ENCODE measurements at places on chromosomes 4 and X.

GRCh38 chr4:121764702-121765367 lies at the start of gene SMIM43:
Gene SMIM43, minus strand, starts transcription at chr4:121765164. Its CDS starts 59 bp downstream, at chr4:121765105.
- DNase-seq, result no peak

GRCh38 chr4:187903700-187904099 lies 91.9 kb upstream of the ZFP42 start:
- no peak for DNase-seq

GRCh38 chr4:186699881-186700397 lies 23.7 kb downstream of the FAT1 start:
- DNase-seq, result no peak

GRCh38 chr4:17605236-17605635 lies 9.2 kb upstream of the MED28 start:
- no peak for DNase-seq

DNA sequence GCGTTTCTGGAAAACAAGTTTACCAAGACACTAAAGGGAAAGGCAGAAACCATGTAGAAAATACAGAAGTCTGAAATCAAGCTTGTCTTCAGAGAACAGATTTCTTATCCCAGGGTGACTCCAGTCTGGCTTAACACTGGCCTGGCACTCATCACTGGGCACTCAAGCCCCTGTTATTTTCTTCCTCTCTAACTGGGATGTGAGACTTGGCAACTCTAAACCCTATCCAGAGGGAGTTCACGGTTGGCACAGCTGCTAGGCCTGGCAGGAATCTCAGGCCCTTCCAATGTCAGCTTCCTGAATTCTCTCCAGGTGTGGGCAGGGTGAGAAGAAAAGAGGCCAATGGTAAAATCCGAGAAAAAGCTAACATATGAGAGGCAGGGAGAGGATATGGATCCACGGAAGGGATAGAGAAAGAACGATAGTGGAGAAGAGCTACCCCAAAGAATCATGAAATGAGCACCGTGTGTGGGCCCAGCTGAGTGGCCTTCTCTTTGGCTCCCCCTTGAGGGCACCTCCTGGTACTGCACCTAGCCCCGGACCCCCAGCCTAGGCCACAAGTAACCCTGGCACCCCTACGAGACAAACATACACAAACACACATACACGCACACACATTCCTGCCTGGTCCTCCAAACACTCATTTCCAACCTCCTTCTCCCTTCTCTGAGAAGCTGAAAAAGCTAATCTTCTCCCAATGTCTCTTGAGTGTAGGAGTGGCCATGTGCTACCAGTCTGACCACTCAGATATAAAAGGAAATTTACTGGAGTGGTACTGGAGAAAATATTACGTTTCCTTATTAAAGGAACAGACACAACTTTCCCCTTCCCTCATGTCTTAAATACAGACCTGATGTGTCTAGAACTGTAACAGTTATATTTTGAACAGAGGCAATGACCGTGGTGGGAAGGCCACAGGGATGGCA lies 16.6 kb upstream of the PTCHD1 start:
- no peak for DNase-seq

- DNase-seq, result no peak
Measured at GRCh38 chr4:2953496-2953895, 9.7 kb downstream of the NOP14 start.

DNA sequence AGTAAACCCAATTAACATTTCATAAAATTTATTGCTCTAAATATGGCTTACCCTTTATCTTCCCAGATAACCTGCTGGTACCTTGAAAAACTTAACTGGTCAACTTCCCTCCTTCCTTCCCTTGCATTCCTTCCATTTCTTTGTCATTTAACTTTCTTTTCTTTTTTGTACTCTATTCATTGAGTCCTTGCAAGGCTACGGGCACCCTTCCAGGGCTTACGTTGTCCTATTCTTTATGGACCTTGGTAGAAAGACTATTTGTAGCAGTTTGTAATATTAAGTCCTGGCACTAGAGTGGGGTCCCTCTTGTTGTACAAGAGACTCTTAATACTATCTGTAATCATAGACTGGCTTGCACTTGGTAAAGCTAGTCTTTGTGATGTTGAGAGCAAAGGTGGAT lies 8.0 kb upstream of the GATB start:
- no peak for DNase-seq

DNA sequence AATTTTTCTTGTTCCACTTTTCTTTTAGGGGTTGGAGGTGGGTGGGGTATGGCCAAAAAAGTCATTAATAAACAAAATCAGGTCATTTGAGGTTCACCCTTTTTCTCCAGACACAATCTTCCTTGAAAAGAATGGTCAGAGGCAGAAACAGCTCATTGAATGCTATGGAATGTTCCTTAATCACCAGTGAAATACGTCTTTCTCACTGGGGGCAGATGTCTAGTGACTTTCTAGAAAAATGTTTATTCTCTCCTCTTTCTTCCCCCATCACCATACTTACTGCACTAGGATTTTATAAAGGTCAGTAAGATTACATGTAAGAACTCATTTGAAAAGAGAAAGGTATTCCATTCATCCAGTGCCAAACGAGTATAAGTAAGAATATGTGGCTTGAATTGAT lies 44.5 kb downstream of the MGST2 start:
- no peak for DNase-seq

GRCh38 chr4:64670647-64671046 lies 261.4 kb upstream of the TECRL start:
- DNase-seq, result no peak

DNA sequence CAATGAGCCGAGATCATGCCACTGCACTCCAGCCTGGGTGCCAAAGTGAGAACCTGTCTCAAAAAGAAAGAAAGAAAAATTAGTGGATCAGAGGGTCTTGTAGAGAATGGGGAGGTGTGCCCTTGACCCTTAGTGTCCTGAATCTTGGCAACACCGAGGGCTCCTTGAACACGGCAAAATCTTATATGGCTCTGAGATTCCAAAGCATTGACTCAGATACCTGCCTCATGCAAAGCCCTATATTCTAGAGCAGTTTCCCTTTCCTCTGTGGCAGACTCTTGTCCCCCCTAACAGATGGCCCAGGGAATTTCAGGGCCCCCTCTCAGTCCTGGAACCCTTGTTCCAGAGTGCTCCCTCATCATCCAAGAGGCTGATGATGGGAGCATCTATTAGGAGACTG lies 6.8 kb downstream of the CLDN2 start:
- DNase-seq, result no peak

DNA sequence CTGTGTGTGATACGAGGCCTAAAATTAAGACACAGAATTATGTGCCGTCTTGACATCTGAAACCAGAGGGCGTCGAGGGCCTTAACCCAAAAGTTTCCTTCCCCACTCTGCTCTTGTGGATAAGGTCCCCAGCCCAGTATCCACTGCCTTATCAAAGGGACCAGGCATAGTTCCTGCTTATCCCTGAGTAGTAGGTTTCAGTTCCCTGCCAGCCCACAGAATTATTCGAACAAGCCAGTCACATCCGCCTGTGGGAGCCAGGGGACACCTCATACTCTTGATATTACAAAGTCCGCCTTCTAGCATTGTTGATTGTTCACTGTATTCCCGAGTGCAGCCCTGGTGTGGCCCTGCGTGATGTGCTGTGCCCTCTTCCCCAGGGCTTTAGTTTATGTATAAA lies 5.4 kb upstream of the MMRN1 start:
- DNase-seq, result no peak

DNA sequence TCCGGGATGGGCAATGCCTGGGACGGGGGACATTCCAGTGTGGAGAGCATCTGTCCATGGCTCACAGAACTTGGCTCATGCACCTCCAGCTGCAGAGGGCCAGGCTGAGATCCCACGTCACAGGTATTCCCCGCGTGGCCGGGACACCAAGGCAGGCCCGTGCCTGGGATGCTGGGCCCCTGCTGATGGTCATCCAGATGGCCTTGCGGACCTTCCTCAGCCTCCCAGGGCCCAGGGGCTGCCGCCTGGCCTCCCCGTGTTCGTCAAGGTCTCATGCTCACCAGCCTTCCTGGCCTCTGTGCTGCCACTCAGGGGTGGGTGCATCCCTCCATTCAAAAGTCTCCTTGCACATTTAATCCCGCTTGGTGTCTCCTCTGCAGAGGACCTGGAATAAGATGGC lies 40.9 kb upstream of the LRPAP1 start:
- DNase-seq, result no peak

DNA sequence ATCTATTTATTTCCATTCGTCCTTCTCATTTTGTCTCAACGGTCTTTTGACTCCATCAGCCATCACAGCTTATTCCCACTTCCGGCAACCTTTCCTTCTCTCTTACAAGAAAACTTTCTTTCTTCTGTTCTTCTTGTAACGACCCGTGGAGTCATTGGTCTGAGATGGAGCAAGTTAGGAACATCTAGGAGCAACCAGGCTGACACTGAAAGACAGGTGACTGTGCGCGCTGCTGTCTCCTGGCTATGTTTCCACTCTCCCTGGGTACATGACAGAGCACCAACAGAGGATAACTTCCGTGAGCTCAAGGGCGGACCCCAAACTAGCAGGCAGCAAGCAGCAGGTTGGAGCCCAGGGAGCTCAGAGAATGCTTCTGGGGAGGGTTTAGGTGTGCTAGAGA lies 2.5 kb downstream of the FGF5 start:
- no peak for DNase-seq

GRCh38 chr4:182203872-182204411 lies 39.3 kb upstream of the TENM3 start:
- no peak for DNase-seq

DNA sequence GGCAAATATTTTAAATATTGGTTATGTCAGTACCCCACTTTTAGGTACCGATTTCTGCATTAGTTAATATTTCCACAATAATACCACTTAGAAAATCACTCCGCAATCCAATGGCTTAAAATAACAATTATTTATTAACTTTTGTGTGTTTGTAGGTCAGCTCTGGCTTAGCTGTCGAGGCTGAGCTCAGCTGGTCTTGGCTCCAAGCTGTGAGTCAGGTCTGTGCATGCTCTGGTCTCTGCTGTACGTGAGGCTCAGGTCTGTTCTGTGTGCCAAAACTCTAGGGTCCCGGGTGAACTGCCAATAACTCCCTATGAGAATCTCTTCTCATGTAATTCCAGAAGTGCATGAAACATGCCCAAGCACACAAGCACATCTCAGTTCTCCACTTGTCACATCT lies 245.8 kb upstream of the GK2 start:
- DNase-seq, result no peak

- no peak for DNase-seq
Measured at GRCh38 chrX:129000797-129001196, 522.5 kb downstream of the SMARCA1 start.

GRCh38 chr4:109657854-109658418 lies 45.3 kb downstream of the CASP6 start:
- no peak for DNase-seq

Data from AML-193 (cell line).